Stimulated activated CD8-positive, alpha-beta memory T cell treated with anti-CD3 and anti-CD28 coated beads, Interleukin-7, amount 100 ng/mL, for 4 hours (primary cell): ENCODE measurements at places on chromosomes 6 and 20.

- DNase-seq = no peak
These were observed 7.1 kb downstream of the VEGFA start for GRCh38 chr6:43776799-43777776.

DNA sequence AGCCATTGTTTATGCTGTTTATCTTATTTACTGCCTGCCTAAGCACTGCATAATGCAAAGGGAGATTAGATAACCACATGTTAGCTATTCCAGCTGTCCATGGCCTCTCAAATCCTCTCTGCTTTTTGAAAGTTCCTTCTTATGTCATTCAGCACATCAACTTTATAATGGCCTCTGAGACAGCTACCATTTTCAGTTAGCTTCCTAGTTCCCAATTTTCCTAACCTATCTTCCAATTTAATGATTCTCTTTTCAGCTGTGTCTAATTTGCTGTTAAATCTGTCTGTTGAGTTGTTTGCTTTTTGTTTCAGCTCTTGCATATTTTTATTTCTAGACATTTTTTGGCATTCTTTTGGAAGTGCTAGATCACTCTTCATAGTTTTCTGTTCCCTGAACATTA, 173.4 kb upstream of the PLCB4 start:
- DNase-seq = no peak

- no peak for DNase-seq
These were observed 12.1 kb upstream of the ATXN1 start for GRCh38 chr6:16773362-16773761.

GRCh38 chr6:22664968-22665367, 95.6 kb downstream of the HDGFL1 start:
- DNase-seq = no peak

- no peak for DNase-seq
These were observed 4.1 kb downstream of the ATP9A start for GRCh38 chr20:51763965-51764602.

GRCh38 chr6:46729787-46730326, 5.3 kb downstream of the PLA2G7 start:
- no peak for DNase-seq

- no peak for DNase-seq
These were observed 245.3 kb downstream of the TBXT start for GRCh38 chr6:165922309-165922794.

DNA sequence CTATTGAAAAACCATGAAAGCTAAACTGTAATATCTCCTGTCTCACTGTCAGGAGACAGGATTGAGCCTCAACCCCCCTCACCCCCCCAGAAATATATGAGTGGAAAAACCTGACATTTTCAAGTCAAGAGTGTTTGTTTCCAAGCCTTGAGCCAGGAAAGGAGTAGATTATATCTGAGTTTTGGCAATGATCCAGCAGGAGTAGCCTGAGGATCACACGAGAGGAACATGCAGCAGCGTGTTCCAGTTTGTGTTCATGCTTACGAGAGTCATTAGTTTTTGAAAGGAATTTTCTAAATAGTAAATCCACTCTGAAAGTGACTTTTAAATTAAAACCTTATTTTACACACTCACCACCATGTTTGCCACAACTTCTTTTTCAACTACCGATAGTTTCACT, 15.8 kb downstream of the IL22RA2 start:
- no peak for DNase-seq

DNA sequence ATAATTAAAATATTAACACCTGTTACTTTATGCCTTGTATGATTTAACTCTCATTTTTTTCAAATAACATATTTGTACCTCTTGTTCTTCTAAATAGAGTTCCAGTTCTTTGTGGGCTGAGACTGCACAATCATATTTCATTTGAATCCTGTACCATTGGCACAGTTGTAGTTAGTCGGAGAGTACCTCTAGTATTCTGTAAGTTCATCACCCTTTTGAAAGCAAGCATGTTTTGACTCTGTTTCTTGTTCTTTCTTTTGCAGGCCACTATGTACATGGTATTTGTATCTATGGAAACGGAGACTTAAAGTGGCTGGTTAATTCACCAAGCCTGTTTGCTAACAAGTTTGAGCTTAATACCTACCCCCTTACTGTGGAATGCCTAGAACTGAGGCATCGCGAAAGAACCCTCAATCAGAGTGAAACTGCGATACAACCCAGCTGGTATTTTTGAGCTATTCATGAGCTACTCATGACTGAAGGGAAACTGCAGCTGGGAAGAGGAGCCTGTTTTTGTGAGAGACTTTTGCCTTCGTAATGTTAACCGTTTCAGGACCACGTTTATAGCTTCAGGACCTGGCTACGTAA, 68.2 kb downstream of the C6orf52 start:
- DNase-seq = no peak

GRCh38 chr6:93304505-93304904, 114.9 kb downstream of the EPHA7 start:
- no peak for DNase-seq

DNA sequence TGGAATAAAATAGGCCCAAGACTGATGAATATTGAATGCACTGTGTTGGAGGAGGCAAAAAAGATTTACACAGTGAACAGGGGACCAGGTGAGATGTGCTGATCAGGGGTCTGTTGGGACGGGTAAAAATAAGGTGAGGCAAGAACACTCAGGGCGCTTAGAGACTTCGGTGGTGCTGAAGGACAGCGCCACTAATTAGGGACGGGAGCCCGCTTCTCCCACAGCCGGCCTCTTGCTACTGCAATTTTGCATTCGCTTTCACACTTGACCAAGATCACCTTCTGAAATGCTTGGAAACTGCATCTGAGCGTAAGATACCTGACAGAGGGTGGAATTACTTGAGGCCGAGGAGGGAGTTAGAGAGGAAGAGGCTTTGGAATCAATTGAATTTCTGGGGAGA, 7.3 kb downstream of the TFAP2D start:
- no peak for DNase-seq

GRCh38 chr6:113654396-113654795, 202.7 kb upstream of the MARCKS start:
- DNase-seq = no peak

DNA sequence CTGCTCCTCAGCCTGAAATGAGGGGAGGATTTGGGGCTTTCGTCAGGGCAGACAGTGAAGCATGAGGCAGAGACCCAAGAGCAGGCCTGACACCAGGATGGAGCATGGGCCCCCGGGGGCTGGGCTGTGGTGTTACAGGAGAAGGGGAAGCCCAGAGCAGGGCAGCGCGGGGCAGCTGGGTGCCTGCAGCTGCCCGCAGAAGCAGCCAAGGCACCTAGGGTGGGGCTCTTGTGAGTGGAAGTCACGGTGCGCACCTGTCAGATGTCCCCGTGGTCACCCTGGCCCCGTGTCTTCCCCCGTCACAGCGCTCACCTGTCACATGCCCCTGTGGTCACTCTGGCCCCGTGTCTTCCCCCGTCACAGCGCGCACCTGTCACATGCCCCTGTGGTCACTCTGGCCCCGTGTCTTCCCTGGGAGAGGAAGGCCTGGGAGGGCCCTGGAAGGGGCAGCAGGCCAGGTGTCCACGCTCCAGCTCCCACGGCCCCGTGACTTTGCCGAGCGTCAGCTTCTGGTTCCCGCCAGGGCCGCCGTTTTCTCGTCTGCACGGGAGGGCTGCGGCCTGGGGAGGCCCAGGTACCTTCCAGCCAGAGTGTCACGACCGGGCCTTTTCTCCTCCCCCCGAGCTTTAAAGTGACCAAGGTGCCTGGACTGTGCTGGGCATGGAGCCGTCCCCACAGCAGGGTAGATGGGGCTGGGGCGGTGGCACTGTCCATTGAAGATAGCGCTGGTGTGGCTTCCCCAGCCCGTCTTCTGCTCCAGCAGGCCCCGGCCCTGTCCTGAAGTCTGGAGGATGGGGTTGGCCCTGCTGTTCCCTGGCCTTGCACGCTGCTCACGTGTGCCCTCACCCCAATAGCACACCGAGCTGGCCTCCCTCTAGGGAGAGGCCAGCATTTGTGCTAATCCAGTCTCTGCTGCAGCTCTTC, 9.4 kb downstream of the ARFGAP1 start:
- no peak for DNase-seq

GRCh38 chr6:87995461-87995860, 52.2 kb upstream of the SPACA1 start:
- no peak for DNase-seq

DNA sequence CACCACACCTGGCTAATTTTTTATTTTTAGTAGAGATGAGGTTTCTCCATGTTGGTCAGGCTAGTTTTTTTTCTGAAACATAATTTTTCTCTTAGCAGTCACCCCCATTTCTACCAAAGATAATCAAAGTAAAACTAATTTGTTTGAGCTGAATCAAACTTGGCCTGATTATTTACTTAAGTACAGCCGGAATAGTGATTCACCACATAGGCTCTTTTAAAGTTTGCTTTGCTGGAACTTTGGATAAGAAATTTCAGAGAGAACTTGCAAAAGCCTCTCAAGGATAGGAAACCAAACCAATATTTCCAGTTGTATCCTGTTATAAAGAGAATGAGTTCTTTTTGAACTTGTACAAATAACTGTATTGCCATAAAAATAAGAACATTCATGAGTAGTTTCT, 105.0 kb upstream of the SYNCRIP start:
- no peak for DNase-seq

- DNase-seq = no peak
These were observed 5.0 kb upstream of the BTN2A1 start for GRCh38 chr6:26452631-26453235.

DNA sequence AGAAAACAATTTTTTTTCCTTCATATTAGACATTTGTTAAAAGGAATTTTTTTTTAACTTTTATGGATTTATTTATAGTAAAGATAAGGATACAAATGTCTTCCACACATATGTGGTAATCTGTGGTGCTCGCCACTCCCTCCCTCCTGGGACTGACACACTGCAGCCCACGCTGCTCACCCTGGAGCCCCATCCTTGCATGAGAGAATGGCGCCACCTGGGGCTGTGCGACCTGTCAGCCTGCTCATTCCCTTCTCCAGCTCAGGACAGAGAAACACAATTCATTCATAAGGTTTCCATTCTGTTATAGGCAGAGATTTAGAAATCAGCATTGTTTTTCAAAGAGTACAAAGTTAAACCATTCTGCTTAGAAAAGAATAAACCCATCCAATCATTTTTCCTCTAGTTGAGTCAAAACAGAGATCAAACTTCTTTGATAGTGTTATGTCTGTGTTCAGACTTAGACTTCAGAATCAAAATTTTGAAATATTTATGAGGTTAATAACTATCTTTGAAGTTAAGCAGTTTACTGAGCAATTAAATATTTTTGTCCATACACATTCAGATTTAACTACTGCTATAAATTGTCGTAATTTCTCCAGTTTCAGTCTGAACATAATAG, 42.8 kb upstream of the DYNLRB1 start:
- no peak for DNase-seq

DNA sequence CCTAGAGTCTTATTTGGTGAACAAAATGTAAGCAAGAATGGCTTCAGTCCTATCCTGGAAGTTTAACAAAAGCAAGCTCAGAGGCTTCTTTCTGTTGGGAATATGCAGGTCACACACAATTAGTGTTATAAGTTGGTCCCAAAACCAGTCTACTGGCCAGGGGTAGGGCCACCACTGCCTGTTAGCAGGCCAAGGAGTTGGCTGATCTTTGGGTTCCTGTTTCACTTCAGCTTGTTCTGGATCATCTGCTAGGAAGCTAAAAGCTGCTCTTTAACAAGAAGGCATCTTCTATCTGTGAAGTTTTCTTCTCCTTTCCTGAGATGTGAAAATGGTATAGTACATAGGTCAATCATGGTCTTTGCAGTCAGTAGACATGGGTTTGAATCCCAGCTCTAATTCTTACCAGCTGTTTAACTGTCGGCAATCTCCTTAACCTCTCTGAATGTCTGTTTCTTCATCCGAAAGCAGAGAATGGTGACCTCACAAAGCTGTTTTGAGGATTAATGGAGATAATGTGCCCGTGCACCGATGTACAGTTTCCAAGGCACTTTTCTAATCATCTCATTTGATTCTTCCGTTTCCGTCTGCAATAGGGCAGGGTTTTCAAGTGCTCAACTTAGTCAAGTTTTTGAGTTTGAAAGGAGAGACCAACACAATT, 271.2 kb upstream of the TAB2 start:
- DNase-seq = no peak

DNA sequence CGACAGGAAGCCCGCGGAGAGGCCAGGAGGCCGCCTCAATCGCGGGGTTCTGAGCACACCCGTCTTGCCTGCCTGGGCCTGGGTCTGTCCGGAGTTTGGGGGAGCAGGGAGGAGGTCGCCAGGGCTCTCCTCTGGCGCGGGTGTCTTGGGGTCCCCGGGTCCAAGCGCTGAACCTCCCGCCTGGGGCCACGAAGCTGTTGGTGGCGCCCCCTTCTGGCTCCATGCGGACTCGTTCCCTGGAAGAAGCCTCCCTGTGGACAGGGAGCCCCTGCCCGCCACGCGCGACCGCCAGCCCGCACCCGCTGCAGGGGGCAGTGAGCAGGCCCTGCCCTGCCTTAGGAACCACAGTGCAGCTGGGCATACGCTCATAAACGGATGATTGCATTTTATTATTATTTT, 44.7 kb downstream of the MCUR1 start:
- no peak for DNase-seq

- no peak for DNase-seq
These were observed 54.0 kb upstream of the AKIRIN2 start for GRCh38 chr6:87755708-87756671.

- DNase-seq = no peak
These were observed 20.1 kb upstream of the SERPINB1 start for GRCh38 chr6:2861822-2862164.
